GM13976 (cell line): ENCODE measurements at places on chromosomes 2 and 18.
A peak's percentile ranks its signal among the peaks of the same experiment; 100 is the strongest.

DNA sequence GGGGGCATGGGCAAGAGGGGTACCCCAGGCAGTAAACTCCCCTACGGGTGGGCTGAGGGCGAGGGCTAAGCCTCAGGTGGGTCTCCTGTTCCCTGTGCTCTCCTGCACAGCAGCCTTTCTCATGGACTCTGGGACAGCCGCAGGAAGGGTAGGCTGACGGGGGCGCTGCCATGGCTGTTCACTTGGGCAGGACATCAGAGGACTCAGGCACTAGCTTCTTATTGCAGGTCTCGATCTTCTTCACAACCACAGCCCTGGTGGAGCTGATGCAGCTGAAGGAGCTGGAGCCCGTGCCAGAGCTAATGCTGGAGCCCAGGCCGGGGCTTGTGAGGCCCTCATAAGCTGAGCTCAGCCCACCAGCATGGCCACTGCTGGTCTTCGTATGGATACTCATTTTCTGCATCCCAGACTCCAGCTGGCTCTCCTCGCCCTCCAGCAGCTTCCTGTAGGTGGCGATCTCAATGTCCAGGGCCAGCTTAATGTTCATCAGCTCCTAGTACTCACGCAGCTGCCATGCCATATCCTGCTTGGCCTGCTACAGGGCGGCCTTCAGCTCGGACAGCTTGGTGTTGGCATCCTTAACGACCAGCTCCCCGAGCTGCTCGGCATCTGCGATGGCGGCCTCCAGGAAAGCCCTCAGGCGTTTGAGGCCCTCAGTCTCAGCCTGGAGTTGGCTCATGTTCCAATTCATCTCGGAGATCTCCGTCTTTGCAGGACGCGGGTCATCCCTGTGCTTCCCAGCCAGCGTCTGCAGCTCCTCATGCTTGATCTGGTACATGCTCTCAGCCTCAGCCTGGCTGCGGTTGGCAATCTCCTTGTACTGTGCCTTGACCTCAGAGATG lies 359.8 kb upstream of the SETBP1 start:
- no peak for DNase-seq

DNA sequence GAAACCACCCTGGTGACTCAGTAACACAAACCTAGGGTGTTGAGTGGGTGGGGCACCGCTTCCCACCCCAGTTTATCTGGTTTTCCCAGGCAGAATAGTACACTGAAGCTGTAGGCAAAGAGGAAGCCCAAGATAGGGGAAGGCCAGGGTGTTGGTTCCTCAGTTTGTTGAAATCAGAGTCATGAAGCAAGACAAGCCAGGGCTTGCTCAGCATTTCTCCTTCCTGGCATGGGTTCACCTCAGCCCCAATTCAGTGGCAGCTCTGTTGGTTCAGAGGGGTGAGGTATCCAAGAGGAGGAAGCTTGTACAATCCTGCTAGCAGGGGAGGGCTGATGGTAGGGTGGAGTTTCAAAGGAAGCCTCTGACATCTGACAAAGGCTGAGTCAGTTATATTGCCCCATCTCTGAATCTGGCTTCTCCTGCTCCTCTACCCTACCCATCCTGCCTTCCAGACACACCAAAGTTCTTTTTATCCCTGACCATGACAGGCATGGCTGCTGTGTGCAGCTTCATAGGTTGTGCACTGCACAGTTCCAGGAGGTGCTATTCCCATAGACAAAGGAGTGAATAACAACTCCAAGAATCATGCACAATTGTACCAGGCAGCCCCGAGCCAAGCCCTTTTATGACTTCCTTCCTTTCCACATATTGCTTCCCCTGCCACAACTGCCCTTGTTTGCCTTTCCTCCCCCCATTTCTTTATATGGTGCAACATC lies 24.9 kb upstream of the RAB10 start:
- no peak for DNase-seq

DNA sequence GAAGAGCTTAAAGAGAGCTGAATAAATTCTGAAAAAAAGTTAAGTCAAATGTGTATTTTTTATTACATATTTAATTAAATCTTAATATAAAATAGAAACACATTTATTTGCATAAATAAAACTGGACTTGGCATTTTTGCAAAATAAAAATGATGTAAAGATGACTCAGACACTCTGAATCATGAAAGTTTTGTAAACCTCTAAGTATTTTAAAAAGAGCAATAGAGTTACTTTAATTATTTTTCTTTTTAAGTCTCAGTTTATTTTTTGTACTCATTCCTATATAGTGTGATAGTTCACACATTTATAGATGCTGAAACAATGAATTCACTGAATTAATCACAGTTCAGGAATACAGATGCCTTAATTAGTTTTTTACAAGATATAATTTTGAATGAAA lies 109.9 kb upstream of the DTNA start:
- no peak for DNase-seq

- peak; percentile 92 for DNase-seq
Measured at GRCh38 chr2:119223521-119224390, at the start of gene STEAP3. STEAP3 (plus strand) TSS chr2:119223834; CDS start chr2:119231013, 7,179 bp downstream.

- DNase-seq, result no peak
Measured at GRCh38 chr2:120905298-120905697, 169.6 kb downstream of the GLI2 start.

- no peak for DNase-seq
Measured at GRCh38 chr2:70616168-70616694, 62.6 kb upstream of the TGFA start.

- no peak for DNase-seq
Measured at GRCh38 chr2:26399771-26400376, 1.8 kb upstream of the DRC1 start.

- DNase-seq, result no peak
Measured at GRCh38 chr2:167249197-167249596, 360.9 kb downstream of the XIRP2 start.

DNA sequence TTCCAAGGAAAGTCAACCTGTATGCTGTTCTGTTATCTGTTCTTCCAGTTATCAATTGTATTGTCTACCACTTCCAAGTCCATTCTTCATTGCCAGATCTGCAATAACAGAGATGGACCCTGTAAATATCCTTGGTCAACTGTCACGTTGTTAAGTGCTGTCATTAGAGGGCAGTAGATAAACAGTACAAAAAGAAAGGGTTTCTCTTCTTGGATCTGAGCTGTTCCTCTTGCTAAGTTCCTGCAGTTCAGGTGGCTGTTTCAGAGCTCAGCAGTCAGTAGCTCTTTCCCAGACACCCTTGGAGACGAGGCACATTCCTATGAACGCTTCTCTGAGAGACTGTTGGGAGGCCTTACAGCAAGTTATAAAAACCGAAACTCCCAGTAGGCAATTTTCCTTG lies 957.1 kb upstream of the CHAC2 start:
- DNase-seq, result peak; percentile 9

- no peak for DNase-seq
Measured at GRCh38 chr2:86235196-86235980, 36.1 kb downstream of the MRPL35 start.

DNA sequence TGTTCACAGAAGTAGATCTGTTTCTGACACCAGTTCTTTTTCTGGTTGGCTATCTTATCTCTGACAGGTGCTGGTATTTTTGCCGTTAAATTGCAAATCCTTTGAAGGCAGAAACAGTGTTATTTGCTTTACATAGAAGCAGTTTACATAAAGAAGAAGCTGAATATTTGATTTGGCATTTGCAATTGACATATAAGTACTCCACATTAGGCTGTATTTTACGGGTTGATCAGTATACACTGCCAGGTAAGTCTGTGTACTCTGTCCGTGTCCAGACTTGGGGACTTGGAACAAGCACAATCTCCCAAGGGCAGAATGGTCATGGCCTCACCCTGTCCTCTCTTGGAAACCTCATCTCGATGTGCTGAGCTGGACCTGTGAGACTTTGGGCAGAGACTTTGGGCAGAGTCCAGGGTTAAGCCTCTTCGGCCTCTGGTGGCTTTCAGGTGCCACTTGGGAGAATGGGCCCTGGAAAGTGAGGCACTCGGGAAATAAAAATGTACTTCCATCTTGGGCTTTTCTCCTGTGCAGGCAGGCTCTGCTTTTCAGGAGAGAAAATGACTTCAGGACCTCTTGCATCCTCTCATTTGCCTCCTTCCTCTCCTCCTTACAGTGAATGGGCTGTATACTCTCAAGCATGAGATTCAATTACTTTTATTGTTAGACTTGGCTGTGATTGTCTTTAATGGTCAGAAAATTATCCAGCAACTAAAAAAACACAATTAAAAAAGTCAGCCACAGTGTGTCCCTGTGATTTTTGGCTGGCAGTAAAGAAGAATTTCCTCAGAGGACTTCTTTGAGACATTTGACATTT lies 108.5 kb downstream of the RAPGEF4 start:
- no peak for DNase-seq

- DNase-seq, result no peak
Measured at GRCh38 chr18:26225022-26225693, 1.1 kb upstream of the TAF4B start.
